ENCODE measurements at places on chromosomes 11 and 22. TPM values are rescaled to one million over a fixed set of nuclear protein-coding genes. Genes with fewer than 3 reads are reported as not detected.
A peak's percentile ranks its signal among the peaks of the same experiment; 100 is the strongest.

The TCN1 gene
- 4.2 TPM for total RNA-seq

The CENPM gene
- total RNA-seq, result 3.5 TPM

The KLHL35 gene
- 1.0 TPM for total RNA-seq

- DNase-seq, result peak; percentile 97
Measured at GRCh38 chr11:83285771-83286528, at the start of gene CCDC90B. TSS of gene CCDC90B (minus strand) at chr11:83286367. CDS start at chr11:83285972, 395 bp downstream.

- peak; percentile 39 for DNase-seq
Measured at GRCh38 chr11:111427471-111427912, 48.4 kb upstream of the POU2AF1 start.

- no peak for DNase-seq
Measured at GRCh38 chr11:102316346-102316904, 859 bp upstream of the BIRC3 start.

DNA sequence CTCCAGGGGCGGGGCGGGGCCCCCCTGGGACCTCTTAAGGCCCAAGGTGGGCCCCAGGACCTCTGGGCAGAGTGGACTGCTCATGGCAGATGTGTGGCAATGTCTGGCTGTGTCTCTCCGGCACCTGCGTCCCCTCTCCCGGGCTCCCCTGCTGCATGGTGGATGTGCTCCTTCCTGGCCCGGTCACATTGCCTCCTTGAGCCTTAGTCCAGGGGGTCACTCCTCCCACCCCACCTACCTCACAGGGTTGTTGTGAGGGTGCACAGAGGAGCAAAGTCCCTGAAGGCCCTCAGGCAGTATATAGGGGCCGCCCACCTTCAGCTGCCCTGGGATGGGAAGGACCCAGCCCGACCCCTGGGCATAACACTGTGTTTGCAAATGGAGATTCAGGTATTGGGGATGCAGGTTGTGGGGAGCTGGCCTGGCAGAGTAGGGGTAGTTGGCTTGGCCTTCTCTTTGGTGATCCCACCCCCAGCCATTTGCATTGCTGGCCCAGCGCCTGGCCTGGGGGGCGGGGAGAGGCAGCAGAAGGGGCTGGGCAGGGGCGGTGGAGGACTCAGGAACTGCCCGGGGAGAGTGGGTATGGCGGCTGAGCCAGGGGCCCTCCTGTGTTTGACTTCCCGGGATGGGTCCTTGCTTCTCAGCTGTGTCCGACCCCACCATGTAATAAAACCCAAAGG, 11.3 kb downstream of the KCTD17 start:
- no peak for DNase-seq
